Activated CD8-positive, alpha-beta T cell treated with anti-CD3 and anti-CD28 coated beads, Interleukin-2, amount 10 ng/mL, durations not matched to agents 7 days and 5 days (primary cell): ENCODE measurements at places on chromosomes 13 and 19. TPM values are rescaled to one million over a fixed set of nuclear protein-coding genes. Genes with fewer than 3 reads are reported as not detected.

DNA sequence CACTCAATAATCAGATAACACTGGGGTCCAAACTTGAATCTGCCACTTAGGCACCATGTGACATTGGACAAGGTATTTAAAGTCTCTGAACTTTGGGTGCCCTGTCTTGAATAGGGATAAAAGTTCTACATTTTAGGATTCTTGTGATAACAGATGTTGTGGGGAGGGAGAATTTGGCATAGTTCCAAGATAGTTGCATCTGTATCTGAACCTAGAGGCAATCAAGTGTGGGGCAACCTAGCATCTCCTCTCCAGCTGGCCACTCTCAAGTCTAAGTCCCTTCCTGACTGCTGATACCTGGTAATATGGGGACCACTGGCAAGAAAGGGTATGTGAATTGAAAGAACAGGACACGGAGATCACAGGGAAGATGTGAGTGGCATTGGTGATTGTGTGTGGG is 256.1 kb downstream of the FOXO1 start:
- no peak overlapping the region for H3K4me3 ChIP-seq
- H3K27me3 ChIP-seq = no peaks in the 10 kb centered on the region
- no peak overlapping the region for H3K27ac ChIP-seq

The HMG20B gene
- total RNA-seq = 51.2 TPM

The PEX11G gene
- 0.99 TPM for total RNA-seq

DNA sequence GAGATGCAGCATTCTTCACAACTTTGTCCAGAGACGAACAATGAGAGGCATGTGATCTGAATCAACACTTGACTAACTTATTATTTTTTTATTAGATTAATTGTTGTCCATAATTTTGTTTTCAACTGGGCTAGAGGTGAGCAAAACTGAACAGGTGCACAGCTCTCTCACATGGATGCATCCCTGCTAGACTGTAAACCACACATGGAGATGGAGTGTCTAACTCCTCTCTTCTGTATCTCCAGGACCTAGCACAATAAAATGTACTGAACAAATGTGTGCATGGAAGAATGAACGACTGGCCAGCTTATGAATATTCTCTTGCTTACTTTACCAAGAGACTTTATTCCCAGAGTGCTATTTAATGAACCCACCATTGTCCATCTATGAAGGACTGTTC is 627.7 kb downstream of the LIG4 start:
- no peaks in the 10 kb centered on the region for H3K4me1 ChIP-seq
- H3K4me3 ChIP-seq = no peak overlapping the region
- no peaks in the 10 kb centered on the region for H3K36me3 ChIP-seq
- H3K27me3 ChIP-seq = no peaks in the 10 kb centered on the region
- H3K27ac ChIP-seq = no peak overlapping the region

The IGSF23 gene
- total RNA-seq = not detected

- no peak overlapping the region for H3K27ac ChIP-seq
- no peak for DNase-seq
- H3K27me3 ChIP-seq = no peaks in the 10 kb centered on the region
- H3K4me1 ChIP-seq = no peaks in the 10 kb centered on the region
- no peak overlapping the region for H3K4me3 ChIP-seq
- peaks cover 2% of the 10 kb centered on the region for H3K36me3 ChIP-seq
Measured at GRCh38 chr19:20067943-20068342, 9.9 kb upstream of the ZNF90 start.

- H3K27me3 ChIP-seq = no peaks in the 10 kb centered on the region
- H3K36me3 ChIP-seq = no peaks in the 10 kb centered on the region
- no peak overlapping the region for H3K4me3 ChIP-seq
Measured at GRCh38 chr13:113022745-113023574, 53.9 kb downstream of the MCF2L start.

DNA sequence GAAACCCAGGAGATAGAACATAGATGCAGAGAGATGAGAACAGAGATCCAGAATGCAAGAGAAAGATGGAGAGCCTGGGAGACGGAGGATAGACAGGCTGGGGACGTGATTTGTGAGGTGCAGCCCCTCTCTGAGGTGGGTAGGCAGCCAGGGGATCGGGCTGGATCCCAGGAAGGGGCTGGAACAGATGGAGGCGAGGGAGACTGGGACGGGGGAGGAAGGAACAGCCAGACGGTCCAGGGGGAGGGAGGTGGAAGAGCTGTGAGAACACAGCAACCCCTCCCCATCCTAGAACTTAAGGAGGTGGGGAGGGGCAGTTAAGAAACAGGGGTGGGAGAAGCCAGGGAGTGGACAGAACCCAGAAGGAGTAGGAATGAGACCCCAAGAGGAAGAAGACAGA is 3.1 kb downstream of the SLC17A7 start:
- no peak for DNase-seq
- H3K4me3 ChIP-seq = no peak overlapping the region
- H3K27me3 ChIP-seq = peaks cover 81% of the 10 kb centered on the region
- no peak overlapping the region for H3K27ac ChIP-seq
- no peaks in the 10 kb centered on the region for H3K36me3 ChIP-seq

The B3GNT8 gene
- total RNA-seq = 2.9 TPM

DNA sequence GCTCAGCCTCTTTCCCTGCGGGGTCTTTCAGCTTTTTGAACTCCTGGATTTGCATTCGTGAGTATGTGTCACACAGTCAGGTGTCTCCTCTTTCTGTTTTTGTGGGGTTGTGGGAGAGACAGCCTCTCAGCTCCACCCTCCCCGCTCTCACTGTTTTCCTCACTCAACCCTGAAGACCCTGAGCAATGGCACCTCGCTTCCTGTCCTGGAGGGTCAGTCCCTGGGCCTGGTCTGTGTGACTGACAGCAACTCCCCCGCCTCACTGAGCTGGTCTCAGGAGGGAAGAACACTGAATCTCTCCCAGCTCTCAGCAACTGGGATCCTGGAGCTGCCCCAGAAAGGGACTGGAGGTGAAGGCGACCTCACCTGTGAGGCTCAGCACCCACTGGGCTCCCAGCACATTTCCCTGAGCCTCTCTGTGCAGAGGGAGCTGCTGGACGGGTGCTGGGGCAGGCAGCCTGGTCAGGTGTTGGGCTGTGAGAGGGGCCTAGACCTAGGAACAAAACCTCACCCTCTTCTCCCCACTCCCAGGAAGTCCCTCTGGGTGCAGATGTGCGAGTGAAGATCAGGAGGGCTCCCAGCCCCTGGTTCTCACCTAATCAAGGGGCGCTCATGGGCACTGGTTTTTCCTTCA is 4.2 kb upstream of the SIGLEC7 start:
- H3K27ac ChIP-seq = no peak overlapping the region
- peaks cover 10% of the 10 kb centered on the region for H3K36me3 ChIP-seq
- no peak overlapping the region for H3K4me3 ChIP-seq
- H3K27me3 ChIP-seq = peaks cover 20% of the 10 kb centered on the region
